ENCODE measurements at places on chromosomes 2 and 18.
A peak's percentile ranks its signal among the peaks of the same experiment; 100 is the strongest.

GRCh38 chr2:70984576-70985282, 6.3 kb downstream of the ANKRD53 start:
- no peak for DNase-seq

DNA sequence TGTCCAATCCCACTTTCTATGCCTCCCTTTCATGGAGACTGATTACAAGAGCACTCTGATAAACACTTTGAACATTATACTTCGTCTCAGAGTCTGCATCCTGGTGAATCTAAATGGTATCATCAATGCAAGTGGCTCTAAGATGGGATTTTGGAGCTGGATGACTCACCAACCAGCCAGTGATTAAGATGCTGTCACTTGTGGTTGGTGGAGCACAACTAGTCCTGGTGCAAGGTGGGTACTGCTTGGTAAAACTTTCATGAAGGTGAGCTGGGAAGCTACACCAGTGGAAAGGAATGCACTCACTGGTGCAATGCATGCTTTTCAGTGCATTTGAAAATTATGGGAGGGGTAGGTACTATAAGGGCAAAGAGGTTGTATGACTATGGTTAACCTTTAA, 137.7 kb upstream of the TRIB2 start:
- DNase-seq: no peak

GRCh38 chr2:128722489-128722888, 403.8 kb upstream of the HS6ST1 start:
- DNase-seq: no peak

DNA sequence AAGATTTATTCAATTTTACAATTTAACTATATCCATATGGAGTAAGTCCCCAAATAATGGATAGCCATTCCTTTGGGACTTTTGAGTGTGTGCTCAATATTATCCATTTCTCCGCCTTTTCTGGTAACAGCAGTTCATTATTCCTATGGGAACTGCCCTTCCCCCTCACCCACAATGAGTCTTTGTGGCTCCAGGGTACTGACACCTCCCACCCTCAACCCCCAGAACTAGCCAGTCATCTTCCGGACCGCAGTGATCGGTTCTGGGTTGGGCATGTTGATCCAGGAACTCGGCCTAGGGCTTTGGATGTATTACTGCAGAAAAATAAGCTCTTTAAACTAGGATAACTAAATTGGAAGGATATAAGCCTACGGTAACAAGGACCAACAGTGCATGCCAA, 45.4 kb upstream of the CCDC150 start:
- no peak for DNase-seq

DNA sequence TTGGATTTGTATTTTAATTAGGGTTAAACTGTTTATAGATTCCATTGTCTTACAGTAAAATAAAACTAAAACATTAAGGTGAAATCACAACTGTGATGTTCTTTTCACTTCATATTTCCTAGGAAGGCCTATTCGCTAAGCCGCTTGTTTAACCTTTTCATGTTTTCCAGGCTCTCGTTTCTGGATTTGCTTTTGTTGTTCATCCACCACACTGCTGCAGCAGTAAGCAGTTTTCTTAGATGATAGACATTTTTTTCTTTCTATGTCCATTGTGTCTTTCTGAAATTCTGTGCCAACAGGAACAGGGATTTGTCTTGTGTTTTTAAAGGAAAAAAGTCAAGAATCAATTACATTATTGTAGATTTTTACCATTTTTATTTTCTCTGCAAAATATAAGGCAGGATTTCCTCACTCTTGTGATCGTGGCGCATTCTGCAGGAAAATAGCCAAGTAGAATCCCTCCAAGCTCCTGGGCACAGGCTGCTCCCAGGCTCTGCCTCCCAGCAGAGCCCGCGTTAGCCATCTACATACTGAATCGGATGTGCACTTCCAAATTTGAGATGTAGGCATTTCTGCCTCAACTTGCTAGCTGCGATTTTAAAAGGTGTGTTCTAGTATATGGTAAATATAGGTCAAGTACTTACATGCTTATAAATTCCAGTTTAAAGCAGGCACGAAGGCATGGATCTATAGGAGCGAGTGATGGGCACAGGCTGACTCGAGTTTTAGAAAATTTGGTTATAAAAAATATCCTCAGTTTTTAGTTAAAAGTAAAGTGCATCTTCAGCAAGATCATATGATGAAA, 10.2 kb downstream of the TSHZ1 start:
- DNase-seq: no peak

DNA sequence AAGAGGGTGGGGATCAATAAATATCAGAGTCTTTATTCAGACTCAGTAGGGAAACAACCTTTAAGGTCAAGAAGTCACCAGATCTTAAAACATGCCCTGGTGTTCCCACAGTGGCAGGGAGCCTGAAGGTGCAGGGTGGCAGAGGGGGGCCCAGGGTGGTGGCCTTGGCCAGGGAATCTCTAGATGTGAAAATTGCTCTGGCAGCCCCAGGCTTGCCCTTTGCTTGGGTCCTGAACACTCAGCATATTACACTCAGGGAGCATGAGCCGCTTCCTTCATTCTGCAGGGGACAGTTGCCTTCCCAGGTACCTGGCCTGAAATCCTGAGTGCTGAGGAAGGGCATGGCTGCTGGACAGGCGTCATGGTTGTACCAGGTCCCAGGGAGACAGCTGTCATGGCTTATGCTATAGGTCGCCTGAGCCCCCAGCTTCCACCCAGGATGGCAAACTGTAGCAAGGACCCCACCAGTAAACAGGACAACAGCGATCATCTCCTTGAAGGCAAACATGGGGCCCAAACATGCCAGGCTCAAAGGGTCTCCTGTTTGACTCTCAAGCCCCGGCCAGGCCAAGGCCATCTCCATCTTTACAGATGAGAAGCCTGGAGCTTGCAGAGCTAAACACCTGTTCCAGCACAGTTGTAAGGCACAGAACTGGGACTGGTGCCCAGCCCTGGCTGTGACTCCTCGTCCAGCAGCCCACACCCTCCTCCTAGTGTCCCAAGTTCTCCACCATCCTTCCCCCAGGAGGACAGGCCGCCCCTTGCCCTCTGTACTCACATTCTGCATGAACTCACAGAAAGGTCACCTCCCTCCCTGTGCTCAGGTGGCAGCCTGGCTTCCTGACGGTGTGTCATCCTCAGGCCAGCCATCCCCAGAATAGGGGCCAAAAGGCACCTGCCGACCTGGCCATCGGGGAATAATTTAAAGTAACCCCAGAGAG, 14.6 kb downstream of the ABCG8 start:
- no peak for DNase-seq

- no peak for DNase-seq
Measured at GRCh38 chr18:10049747-10050146, 135.9 kb downstream of the VAPA start.

DNA sequence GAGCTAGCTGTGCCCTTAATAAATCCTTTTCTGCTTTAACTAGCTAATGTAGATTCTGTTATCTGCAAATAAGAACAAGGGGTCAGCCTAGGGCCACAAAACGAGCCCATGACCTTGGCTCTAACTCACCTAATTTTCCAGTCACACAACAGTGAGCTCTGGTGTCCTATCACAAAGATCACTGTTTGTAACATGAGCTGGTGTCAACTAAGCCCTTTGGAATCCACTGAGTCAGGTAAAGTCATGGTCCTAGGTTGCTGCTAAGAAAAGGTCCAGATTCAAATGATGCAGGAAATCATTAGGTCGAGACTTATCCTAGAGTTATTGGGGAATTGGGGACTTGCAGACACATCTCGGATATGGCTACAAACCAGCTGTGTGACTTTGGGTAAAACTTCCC, 49.9 kb downstream of the ST8SIA5 start:
- no peak for DNase-seq

DNA sequence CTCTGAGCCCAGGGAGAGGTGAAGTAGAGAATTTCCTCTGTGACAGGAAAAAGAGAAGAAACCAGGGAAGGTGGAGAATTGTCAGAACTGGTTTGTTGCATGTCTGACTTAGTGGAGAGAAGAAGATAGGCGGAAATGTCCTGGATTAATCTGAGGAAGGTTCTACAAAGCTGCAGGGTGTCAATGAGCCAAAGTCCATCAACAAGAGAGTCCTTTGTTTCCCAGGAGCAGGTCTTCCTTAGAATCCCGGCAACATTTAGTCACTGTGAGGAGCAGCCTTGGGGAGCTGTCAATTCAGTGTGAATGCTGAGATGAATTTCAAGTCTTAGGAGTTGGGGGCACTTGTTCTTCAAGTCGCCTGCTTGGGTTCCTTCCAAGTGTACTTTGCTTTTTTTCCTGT, 88.4 kb upstream of the CELF4 start:
- DNase-seq: no peak

DNA sequence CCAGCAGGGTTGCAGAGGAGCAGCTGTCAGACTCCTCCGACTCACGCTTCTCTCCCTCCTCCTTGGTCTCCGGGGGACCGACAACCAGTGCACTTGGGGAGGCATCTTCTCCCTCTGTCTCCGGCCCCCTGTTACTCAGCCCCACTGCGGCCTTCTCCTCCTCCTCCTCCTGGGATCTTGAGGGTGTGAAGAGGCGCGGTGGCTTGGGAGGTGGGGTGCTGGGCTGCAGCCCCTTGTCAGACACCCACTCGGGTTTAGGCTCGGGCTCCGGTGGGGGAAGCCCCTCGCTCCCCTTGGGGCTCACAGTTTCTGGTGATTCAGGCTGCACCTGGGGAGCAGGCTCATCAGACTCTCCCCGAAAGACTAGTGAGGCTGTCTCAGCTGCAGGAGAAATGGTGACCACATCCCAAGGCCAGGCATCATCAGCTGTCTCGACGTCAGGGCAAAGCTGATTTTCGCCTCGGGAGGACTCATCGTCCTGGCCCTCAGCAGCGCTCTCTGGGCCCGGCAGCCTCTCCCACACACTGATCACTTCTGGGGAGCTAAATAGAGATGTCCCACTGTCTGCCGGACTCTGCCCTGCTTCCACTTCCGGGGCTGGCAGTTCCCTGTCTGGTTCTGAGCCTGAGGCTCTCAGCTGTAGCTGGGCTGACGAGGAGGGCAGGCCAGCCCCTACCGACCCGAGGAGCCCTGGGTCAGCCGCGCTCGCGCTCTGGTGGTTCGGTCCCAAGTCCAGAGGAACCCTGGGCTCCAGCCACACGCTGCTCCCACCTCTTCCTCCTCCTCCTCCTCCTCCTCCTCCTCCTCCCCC, 9.0 kb upstream of the SFXN5 start:
- DNase-seq: no peak

- DNase-seq: peak; percentile 41
Measured at GRCh38 chr2:177753682-177754491, 318.7 kb downstream of the PDE11A start.

- DNase-seq: no peak
Measured at GRCh38 chr2:102235491-102235890, 48.7 kb downstream of the IL1RL2 start.

- DNase-seq: no peak
Measured at GRCh38 chr2:154527962-154528361, 170.5 kb upstream of the KCNJ3 start.

GRCh38 chr2:515441-516127, 161.6 kb downstream of the TMEM18 start:
- DNase-seq: no peak

DNA sequence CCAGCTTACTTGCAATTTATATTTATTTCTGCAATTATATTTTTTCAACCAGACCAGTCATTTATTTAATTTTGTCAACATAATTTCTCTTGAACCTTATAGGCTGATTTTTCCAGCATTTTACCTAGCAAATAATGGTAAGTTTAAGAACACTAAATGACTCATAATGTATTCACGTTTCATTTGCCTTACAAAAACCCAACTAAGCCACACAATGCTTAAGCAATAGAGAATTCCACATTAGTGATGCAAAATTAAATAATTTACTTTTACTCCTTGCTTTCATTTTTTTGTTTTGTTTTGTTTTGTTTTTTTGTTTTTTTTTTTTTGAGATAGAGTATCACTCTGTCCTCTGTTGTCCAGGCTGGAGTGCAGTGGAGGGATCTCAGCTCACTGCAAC, 110.4 kb upstream of the VRK2 start:
- DNase-seq: no peak
